ENCODE measurements at places on chromosomes 12 and 14. TPM values are rescaled to one million over a fixed set of nuclear protein-coding genes. Genes with fewer than 3 reads are reported as not detected.

Gene C14orf132
- 1.5 TPM for total RNA-seq

Gene LYZ
- 49.2 TPM for total RNA-seq

Gene IFNG
- total RNA-seq: not detected

- no peak for DNase-seq
Measured at GRCh38 chr12:106492857-106493256, 89.9 kb upstream of the RFX4 start.

DNA sequence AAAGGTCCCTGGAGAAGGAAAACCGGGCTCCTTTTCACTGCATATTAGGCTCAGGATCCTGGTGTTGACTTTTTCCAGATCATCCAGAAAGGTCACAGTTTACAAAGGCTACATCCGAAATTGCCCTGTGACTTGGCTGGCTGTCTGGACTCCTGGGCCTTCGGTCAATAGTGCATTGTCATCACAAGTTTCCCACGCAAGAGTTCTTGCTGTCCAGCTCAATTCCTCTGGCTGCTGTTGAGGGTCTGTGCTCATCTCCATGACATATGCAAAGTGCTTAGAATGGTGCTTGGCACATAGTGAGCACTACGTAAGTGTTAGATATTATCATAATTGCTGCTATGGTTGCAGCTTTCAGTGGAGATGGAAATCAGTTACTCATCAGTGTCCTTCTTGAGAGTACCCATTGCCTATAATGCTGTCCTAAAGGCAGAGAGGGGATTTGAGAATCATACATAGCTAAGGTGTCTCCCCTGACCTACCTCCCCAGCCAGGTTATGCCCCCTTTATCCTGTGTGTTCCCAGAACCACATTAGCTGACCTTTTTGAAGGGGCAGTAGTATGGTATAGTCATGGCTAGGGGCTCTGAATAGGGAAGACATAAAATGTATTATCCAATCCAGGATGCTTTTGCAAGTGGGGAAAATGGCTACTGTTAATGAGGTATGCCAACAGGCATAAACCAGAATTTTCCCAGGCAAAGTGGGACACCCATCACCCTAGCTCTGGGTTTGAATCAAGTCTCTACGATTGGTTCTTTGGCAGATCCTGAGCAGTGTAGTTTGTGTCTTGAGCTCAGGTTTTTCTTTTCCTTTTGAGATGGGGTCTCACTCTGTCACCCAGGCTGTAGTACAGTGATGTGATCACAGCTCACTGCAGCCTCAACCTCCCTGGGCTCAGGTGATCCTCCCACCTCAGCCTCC, 132.0 kb upstream of the CCND2 start:
- DNase-seq: no peak

DNA sequence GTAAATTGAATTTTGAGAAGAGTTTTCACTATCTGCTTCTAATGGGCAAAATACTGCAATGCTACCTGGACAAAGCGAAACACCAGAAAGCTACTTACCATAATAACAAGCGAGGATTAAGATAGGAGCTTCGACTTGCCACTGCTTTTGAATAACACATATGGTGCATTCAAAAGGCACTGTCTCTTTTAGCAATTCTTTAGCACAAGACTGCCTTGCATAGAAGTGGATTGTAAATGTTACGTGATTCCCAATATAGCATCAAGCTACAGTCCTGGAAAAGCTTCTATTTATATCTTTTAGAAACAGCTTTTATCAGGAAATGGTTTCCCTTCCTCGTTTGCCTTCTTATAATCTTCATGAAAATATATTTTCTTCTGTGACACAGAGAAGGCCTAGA, 258.7 kb upstream of the PDE3A start:
- no peak for DNase-seq

DNA sequence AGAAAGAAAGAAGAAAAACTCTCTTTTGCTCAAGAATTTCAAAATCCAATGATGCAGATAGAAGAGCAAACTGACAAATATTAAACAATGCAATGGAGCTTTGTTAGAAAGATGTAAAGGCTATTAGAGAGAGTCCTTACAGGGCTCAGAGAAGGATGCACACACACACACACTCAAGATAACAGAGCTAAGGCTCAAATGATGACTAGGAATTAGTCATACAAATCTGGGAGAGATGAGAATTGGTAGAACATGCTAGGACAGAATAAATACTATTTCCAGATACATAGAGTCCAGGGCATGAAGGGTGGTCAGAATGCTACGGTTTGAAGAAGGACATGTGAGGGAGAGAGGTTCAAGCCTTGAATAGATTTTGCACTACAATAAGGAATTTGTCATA, 650.1 kb upstream of the MDGA2 start:
- DNase-seq: no peak

DNA sequence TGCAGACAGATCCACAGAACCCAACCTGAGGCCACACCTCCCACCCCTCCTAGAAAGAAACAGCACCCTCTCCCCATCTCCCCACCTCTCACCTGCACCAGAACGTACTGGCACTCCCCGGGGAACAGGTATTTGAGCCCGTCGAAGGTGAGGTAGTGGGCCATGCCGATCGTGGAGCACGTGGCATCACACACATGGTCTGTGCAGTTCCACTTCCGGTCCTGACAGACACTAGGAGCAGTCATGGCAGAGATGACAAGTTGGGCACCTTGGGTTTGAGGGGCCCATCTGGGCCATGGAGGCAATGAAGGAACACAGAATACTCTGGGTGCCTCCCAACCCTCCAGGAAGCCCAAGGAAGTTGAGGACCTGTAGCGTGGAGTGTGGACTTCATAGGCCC, 89.5 kb upstream of the ANO2 start:
- no peak for DNase-seq

- DNase-seq: no peak
Measured at GRCh38 chr14:32129124-32129523, 52.0 kb downstream of the ARHGAP5 start.

Gene TROAP
- 0.97 TPM for total RNA-seq

DNA sequence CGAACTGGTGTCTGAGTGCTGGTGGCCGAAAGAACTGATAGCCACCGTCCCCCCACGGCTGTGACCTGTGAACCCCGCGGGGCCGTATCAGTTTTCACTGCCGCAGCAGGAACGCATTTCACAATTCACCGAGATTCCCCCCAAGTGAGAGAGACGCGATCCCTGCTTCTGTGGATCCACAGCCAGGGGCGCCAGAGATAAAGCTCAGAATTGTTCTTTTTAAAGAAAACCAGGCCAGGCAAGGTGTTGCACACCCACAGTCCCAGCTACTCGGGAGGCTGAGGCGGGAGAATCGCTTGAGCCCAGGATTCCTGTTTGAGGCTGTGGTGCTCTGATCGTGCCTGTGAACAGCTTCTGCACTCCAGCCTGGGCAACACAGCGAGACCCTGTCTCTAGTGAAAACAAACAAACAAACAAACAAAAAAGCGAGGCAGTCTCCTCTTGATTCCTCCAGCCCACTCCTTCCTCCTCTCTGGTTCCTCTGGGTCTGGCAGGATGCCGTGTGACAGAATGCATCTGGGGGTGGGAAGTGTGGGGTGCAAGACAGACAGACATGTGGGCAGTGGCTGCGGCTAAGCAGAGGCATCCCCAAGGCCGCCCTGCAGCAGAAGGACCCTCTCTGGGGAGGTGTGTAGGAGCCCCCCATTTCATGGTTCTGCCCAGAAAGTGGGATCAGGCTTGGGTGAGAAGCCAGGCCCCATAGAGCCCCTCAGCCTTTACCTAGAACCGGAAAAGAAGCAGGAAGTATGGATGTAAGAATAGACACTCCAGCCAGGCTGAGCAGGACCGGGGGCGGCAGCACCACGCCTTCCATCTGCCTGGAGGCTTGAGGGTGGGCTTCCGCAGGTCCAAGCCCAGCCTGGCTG, 39.2 kb upstream of the PPP1R13B start:
- DNase-seq: no peak

DNA sequence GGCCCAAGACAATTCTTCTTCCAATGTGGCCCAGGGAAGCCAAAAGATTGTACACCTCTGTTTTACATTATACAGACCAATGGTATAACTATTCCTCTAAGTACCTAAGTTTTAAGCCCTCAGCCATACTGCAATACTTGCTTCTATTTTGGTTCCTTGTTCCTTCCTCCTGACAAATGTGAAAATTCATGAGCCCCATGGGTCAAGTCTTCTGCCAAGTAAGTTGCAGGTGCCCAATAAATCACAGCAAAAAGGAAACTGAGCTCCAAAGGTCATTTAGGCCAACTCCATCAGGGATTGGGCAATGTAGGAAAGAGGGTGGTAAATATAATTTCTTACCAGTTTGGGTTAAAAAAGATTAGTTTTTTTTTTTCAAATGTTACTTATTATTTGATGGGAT, 57.7 kb upstream of the NPFF start:
- no peak for DNase-seq

Gene ANKRD33
- not detected for total RNA-seq

Gene DLK1
- 52.3 TPM for total RNA-seq

DNA sequence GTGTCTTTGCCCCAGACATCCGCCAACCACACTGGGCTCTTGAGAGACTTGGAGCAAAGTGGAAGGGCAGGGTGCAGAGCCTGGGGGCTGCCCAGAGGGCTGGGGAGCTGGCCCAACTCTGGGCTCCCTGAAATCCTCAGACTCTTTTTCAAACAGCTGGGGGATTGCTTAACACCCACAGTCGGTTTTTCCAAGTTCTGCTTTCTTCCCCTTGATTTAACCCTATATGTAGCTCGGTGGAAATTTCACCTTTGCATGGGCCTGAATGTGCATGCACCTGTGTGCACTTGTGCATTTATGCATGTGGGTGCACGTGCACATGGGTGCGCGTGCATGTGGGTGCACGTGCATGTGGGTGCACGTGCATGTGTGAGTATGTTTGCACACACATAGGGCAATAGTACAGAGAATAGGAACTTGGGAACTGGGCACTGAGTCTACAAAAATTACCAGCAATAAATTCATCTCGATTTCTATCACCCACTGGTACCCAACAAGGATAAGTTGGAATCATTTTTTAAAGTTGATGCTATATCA, 52.3 kb upstream of the RFLNA start:
- no peak for DNase-seq

Data from Right ventricle myocardium inferior (tissue), 1 donor.